ENCODE measurements at places on chromosomes 6 and 20.

DNA sequence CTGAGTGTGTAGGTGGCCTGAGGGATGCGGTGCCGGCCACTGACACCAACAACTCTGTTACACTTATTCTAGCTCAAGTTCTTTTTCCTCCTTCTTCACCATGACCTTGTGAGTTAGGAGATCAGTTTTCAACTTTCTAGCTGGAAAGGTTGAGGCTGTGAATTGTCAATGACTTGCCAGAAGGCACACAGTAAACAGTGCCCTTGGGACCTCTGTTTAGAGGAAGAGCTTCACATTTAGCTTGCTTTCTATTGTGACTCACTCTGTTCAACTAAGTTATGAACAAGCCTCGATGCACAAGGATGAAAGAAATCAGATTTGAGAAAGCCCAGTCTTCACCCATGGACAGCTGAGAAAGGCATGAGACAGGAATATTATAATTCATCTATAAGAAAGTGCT lies 455.6 kb downstream of the MAFB start:
- H3K27ac ChIP-seq: no peak overlapping the region
- no peaks in the 10 kb centered on the region for H3K4me1 ChIP-seq
- no peaks in the 10 kb centered on the region for H3K27me3 ChIP-seq
- no peak overlapping the region for H3K4me3 ChIP-seq

DNA sequence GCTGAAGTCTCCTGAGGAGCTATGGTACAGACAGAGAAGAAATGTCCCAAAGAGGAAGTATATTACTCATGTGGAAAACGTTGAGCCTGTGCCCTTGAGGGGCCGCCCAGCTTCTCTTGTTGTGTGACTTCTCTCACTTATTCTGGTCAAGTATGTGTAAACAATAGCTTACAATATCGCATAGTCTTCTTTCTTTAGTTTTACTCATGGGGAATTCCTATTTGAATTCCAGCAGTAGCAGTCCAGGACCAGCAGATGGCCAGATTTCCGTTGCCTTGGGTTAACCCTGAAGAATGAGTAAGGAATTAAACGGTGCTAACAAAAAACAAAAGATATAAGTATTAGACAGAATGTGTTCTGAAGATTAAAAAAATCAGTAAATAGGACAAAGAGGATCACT lies 522.0 kb upstream of the GJE1 start:
- no peak overlapping the region for H3K27ac ChIP-seq
- no peaks in the 10 kb centered on the region for H3K36me3 ChIP-seq
- DNase-seq: no peak
- H3K4me1 ChIP-seq: no peaks in the 10 kb centered on the region
- no peak overlapping the region for H3K4me3 ChIP-seq

GRCh38 chr20:25553819-25554296 lies 31.5 kb downstream of the NINL start:
- no peaks in the 10 kb centered on the region for H3K36me3 ChIP-seq
- H3K4me1 ChIP-seq: peaks cover 15% of the 10 kb centered on the region
- no peaks in the 10 kb centered on the region for H3K27me3 ChIP-seq
- H3K27ac ChIP-seq: no peak overlapping the region
- DNase-seq: no peak

DNA sequence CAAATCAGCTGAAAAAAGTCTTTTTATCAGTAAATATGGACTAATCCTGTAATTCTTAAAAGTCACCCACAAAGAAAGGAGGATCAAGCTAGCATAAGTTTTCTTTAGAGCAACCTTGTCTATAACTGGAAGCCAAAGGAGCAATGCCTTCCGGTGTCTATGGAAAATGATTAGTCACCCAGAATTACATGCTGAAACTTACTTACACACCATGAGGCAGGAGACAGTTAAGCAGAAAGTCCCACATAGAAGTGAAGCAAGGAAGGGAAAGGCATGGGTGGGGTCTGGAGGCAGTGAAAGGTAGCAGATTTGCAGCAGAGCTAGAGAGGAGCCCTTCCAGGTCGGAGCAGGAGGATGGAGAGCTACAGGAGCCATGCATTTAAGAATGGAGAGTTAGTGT lies 153.7 kb upstream of the RIPOR2 start:
- H3K4me1 ChIP-seq: no peaks in the 10 kb centered on the region
- H3K27me3 ChIP-seq: no peaks in the 10 kb centered on the region
- DNase-seq: no peak
- no peak overlapping the region for H3K4me3 ChIP-seq
- no peaks in the 10 kb centered on the region for H3K36me3 ChIP-seq

DNA sequence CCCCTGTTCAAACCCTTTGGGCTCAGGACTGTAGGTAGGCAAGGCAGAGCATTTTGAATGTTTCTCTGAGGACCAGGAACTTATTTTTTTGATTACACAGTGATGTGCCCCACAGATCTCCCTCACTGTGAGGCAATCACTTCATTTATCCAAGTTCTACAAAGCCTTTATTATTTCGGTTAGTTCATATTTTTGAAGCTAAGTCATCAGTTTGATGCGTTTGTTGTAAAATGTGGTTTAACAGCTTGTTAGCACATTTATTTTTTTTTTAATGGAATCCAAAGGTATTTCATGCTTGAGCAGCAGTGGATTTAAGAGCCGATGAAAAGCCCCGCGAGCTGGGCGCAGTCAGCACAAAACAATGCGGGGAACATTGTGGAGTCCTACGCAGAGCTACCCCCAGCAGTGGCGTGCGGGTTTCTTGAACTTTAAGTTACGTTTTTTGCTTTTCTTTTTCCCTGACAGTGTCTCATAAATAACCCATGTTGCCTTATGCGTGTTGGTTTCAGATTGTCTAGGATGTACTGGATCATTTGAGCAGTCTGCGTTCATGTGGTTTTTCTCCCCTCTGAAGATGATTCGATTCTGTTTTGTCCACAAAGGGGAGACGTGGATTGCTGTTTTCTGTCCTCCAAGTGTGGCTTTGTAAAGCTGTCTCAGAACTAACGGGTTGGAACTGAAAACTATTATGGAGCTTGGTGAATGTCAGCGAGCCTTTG lies 233.6 kb upstream of the BMP2 start:
- no peaks in the 10 kb centered on the region for H3K27me3 ChIP-seq
- DNase-seq: no peak
- H3K36me3 ChIP-seq: no peaks in the 10 kb centered on the region
- no peak overlapping the region for H3K27ac ChIP-seq
- no peak overlapping the region for H3K4me3 ChIP-seq

- no peak overlapping the region for H3K27ac ChIP-seq
- DNase-seq: no peak
- H3K27me3 ChIP-seq: no peaks in the 10 kb centered on the region
Measured at GRCh38 chr6:125843593-125843992, 52.8 kb downstream of the NCOA7 start.

GRCh38 chr6:16318538-16318937 lies 80.2 kb downstream of the GMPR start:
- H3K27me3 ChIP-seq: no peaks in the 10 kb centered on the region
- H3K4me1 ChIP-seq: peaks cover 7% of the 10 kb centered on the region
- DNase-seq: no peak
- H3K27ac ChIP-seq: no peak overlapping the region
- H3K4me3 ChIP-seq: no peak overlapping the region
- H3K36me3 ChIP-seq: no peaks in the 10 kb centered on the region

- no peak overlapping the region for H3K4me3 ChIP-seq
- H3K27ac ChIP-seq: no peak overlapping the region
- no peak for DNase-seq
- H3K36me3 ChIP-seq: no peaks in the 10 kb centered on the region
- H3K27me3 ChIP-seq: no peaks in the 10 kb centered on the region
Measured at GRCh38 chr6:68279793-68280557, 355.1 kb upstream of the ADGRB3 start.

DNA sequence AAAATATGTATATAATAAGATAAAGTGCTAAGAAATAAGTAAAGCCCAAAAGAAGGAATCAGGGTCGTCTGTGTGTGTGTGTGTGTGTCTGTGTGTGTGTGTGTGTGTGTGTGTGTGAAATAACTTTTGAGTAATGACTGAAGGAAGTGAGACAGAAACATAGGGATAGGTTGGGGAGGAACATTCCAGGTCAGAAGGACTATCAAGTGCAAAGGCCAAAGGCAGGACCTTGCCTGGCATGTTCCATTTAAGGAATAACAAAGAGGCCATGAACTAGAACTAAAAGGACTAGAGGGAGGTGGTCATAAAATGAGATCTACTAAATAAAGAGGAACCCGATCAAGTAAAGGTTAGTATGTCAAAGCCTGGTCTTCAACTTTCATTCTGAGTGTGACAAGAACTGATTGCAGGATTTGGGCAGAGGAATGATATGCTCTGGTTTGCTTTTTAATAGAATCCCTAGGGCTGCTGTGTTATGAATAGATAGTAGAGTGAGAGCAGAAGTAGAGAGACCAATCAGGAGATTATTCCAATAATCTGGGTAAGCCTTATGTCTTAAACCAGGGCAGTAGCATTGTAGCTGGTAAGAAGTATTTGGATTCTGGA lies 6.9 kb downstream of the ENPP3 start:
- no peaks in the 10 kb centered on the region for H3K36me3 ChIP-seq
- H3K4me1 ChIP-seq: no peaks in the 10 kb centered on the region
- no peak overlapping the region for H3K27ac ChIP-seq
- no peaks in the 10 kb centered on the region for H3K27me3 ChIP-seq
- no peak overlapping the region for H3K4me3 ChIP-seq

DNA sequence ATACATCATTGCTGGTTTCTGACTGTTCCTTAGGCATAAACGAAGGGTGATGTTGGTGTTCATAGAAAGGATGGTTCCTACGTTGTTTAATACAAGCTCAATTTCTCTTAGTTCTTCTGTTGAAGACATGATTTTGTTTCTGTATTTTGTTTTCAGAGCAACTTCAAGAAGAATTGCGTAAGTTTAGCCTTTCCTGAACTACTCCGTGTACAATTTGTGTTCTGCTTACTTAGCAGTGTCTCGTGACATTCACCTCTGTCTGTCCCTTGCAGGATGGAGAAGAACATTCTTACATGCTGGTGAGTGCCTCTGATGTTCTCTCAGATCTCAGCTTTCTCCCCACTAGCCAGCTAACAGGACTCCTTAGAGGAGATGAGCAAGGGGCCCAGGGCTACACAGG lies 7.6 kb downstream of the BTN2A2 start:
- H3K36me3 ChIP-seq: peaks cover 5% of the 10 kb centered on the region
- DNase-seq: no peak
- no peaks in the 10 kb centered on the region for H3K27me3 ChIP-seq
- H3K27ac ChIP-seq: no peak overlapping the region

DNA sequence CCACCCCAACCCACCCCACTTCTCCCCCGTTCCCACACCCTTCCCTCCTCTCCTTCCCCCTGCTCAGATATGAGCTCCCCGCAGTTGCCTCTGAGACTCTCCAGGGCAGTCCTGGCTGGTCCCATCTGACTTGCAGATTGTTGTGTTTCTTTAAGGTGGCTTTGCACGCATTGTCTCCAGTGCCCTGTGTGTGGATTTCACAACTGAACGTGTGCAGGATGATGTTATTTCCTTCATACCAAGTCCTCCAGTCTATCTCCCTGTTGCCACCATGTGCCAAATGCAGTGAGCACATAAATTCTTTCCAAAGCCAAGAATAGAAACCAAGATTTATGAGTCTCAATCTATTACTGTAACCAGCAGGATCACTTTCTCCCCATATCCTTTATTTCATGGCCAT lies 79.1 kb downstream of the TMEM242 start:
- DNase-seq: no peak
- no peaks in the 10 kb centered on the region for H3K27me3 ChIP-seq
- no peaks in the 10 kb centered on the region for H3K36me3 ChIP-seq
- H3K27ac ChIP-seq: no peak overlapping the region
- no peak overlapping the region for H3K4me3 ChIP-seq
- H3K4me1 ChIP-seq: peaks cover 32% of the 10 kb centered on the region

DNA sequence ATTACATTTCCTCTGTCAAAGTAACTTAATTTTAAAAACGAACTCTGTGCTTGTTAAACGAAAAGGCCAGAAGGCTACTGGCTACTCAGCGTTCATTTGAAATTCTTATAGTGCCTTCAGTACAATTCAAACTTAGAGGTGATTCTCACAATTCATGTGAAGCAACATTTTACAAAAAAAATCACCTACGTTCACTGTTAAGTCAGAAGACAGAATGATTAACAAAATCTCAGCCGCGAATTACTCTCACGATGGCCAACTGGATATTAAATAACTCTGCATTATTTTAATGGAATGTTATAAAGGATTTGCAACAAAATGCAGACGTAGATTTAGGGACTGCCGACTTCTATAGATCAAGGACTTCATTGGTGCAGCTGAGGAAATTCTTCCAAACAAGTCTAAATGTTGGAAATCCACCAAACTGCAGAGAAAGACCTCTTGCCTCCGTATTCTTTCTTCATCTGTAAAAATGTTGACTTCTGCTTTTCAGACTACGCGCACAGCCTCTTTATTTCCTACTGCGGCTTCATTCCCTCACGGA lies 1.6 kb upstream of the QKI start:
- peak overlapping the region; percentile 98 for H3K27ac ChIP-seq
- H3K36me3 ChIP-seq: no peaks in the 10 kb centered on the region
- peaks cover 10% of the 10 kb centered on the region for H3K4me1 ChIP-seq
- peak overlapping the region; percentile 75 for H3K4me3 ChIP-seq
- no peak for DNase-seq
- no peaks in the 10 kb centered on the region for H3K27me3 ChIP-seq

- H3K36me3 ChIP-seq: no peaks in the 10 kb centered on the region
- H3K27ac ChIP-seq: no peak overlapping the region
- no peak for DNase-seq
- no peaks in the 10 kb centered on the region for H3K27me3 ChIP-seq
- H3K4me3 ChIP-seq: no peak overlapping the region
- H3K4me1 ChIP-seq: no peaks in the 10 kb centered on the region
Measured at GRCh38 chr20:16537025-16537665, 36.1 kb downstream of the KIF16B start.

DNA sequence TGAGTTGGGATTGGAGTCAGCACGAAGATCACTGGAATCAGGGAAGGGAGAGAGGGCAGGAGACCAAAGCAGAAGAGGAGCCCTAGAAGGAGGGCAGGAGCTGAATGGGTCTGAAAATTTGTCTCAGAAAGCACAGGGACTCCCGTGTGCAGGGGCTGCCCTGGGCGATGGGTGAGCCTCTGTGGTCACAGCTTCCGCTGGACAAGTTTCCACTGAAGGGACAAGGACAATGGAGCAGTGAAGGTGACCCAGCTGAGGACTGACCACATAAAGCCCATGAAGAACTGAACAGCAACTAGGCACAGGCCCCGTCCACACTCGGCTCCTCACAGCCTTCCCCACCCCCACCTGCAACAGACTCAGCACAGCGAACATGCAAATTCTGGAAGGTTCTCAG lies 3.5 kb downstream of the HLA-C start:
- DNase-seq: no peak
- no peaks in the 10 kb centered on the region for H3K27me3 ChIP-seq
- no peaks in the 10 kb centered on the region for H3K36me3 ChIP-seq
- H3K4me3 ChIP-seq: no peak overlapping the region
- H3K27ac ChIP-seq: no peak overlapping the region

- no peaks in the 10 kb centered on the region for H3K4me1 ChIP-seq
- no peaks in the 10 kb centered on the region for H3K36me3 ChIP-seq
- no peak for DNase-seq
- H3K27ac ChIP-seq: no peak overlapping the region
- H3K27me3 ChIP-seq: no peaks in the 10 kb centered on the region
Measured at GRCh38 chr6:4272996-4273395, 137.6 kb upstream of the ECI2 start.
